ENCODE measurements at places on chromosomes 1 and 21.

DNA sequence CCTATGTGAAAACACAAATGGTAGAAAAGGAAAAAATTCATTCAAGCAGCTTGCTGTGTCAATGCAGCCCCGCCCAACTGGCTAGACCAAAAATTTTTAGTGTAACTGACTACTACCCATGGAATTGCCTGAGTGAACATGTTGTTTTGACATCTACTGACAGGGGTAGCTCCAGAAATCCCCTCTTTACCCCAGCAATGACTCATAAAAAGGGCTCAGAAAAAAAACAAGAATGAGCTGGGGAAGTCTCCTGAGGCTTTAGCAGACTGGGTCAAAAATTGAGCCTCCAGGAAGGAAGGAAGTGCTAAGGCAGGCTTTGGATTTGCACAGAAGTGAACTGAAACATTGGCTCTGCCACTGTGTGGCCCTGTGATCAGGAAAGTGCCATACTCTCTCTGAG lies 24.4 kb upstream of the FGGY start:
- DNase-seq: peak; percentile 87

GRCh38 chr1:85054664-85055063 lies 6.4 kb upstream of the MCOLN3 start:
- DNase-seq: no peak

GRCh38 chr1:18883636-18884418 lies 18.5 kb downstream of the ALDH4A1 start:
- DNase-seq: peak; percentile 63

GRCh38 chr1:219788091-219788490 lies 140.3 kb downstream of the SLC30A10 start:
- peak; percentile 27 for DNase-seq

DNA sequence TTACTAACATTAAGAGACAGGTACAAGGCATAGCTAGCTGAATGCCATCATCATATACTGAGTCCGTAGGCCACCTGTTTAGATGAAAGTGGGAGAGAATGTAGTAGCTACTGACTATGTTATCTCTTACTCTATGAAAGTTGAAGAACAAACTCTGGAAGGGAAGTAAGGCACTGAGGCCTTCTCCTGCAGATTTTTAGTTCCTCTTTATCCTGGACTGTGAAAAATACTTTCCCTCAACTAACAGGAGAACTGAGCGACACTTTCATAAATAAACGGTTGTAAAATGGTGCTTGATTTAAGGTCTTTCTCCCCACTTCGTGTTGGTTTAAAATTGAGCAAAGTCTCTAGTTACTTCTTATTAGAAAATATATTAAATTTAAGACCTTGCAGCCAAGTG lies 101.9 kb downstream of the FNBP1L start:
- no peak for DNase-seq

DNA sequence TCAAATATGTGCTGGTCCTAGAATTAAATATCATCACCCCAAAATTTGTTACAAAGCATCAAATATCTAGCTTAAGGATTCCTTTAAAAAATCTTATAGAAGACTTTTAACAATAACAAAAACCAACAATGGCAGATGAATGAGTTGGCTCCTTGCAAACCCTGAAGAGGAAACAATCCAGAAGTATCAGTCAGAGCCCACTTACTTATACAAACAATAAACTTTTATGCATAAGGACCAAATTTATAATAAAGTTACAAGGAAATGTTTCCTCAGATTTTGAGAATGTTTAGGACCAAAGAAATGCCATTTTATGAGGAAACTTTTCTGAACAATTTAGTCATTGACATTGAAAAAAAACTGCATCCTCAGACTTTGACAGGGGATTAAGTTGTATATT lies 52.7 kb downstream of the LPAR3 start:
- no peak for DNase-seq

DNA sequence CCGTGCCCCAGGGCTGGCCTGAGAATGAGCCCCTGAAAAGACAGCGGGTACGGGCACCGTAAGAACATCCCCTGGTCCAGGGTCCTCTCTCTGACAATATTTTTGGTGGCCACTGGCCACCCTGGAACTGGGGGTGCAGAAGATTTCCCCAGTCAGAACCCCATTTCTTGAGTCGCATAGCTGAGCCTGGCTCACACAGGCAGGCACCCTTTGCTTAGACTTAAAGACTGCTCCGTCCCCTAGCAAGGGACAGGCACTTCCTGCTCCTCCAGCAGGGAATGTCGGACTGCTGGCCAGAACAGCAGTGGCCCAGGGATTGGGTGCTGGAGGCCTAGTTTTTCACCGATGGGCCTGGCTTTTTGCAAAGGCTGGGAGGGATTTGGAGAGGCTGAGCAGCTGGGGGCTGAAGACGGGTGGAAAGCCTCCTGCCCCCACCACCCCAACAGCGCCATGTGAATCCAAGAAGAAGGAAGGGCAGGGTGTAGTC lies 4.3 kb downstream of the OLIG2 start:
- no peak for DNase-seq

DNA sequence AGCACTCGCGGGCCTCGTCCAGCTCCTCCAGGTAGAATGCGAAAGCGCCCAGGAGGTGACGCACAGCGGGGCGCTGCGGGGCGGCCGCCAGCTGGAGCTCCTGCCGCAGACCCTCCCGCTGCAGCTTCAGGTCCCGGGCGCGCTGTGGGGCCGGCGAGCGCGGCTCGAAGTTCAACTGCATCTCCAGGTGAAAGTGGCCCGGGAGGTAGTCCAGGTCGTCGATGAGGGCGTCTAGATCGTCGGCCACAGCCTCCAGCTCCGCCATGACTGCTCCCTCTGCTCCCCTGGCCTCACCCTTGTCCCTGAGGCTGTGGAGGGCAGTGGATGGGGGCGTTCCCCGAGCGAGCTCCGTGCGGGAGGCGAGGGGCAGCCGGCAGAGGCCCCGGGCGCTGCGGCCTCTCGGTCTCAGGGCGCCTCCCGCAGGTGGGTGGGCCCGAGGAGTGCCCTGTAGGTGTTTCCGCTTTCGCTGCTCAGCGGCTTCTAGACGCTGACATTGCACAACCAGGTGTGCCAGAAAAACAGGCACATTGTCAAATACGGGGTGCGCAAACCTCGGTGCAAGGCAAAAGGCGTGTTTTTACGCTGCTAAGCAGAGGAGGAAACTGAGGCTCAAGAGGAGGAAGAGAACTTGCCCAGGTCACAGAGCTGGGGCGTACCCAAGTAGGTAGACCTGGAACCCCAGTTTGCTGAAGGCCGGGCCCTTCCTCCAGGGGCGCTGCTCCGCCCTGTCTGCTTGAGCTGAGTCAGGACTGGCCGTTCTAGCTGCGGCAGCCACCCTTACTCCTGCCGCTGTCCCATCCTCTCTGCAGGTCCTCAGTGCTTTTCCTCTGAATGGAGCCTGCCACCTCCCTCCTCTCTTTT lies at the start of gene TTC22:
TSS of gene TTC22 (minus strand) at position 425 of the 861 bp plus-strand sequence. CDS start at position 265, 160 bp downstream.
- DNase-seq: no peak

- no peak for DNase-seq
Measured at GRCh38 chr1:205137901-205138300, 16.1 kb upstream of the RBBP5 start.

GRCh38 chr1:200081151-200081968 lies 53.9 kb downstream of the NR5A2 start:
- DNase-seq: peak; percentile 4

DNA sequence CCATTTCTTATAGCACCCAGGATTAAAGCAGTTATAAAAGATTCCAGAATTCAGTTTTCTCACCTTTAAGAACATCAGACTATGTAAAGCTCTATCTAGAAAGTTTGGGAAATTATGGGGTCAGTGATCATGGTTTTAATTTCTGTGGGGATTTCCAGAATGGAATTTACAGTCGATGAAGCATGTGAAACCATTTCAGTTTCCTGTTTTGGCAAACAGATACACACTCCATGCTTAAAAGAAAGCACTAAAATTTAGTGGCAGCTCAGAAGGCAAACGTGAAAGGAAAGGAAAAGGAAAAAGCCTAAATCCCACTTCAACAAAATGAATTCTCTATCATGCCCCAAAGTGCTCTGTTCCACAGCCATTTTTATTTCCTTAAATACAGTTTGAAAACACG lies 60.4 kb downstream of the FYB2 start:
- no peak for DNase-seq

GRCh38 chr1:31182352-31182751 lies 57.3 kb downstream of the NKAIN1 start:
- DNase-seq: peak; percentile 95

DNA sequence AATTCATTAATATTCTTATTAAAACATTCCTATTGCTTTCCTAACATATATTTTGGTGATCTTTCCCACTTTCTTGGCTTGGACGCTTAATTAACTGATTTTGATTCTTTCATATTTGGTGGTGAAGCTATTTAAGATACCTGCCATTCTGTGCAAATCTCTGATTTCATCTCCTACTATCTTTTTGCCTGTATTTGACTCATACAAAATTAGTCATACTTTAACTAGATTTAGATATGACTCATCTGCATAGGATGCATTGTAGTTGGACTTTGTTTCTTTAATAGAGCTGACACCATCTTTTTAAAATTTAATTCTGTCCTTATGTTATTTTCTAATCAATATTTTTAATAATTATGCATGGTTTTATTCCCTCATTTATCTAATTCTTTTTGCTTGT lies 93.8 kb upstream of the PLPPR4 start:
- peak; percentile 28 for DNase-seq

GRCh38 chr21:45988366-45989347 lies 7.1 kb downstream of the COL6A1 start:
- DNase-seq: no peak

GRCh38 chr1:9609998-9610397 lies 21.3 kb downstream of the TMEM201 start:
- DNase-seq: no peak

GRCh38 chr1:25991937-25992688 lies 5.8 kb downstream of the PAFAH2 start:
- no peak for DNase-seq

- no peak for DNase-seq
Measured at GRCh38 chr21:45512626-45513002, 29.6 kb downstream of the SLC19A1 start.

DNA sequence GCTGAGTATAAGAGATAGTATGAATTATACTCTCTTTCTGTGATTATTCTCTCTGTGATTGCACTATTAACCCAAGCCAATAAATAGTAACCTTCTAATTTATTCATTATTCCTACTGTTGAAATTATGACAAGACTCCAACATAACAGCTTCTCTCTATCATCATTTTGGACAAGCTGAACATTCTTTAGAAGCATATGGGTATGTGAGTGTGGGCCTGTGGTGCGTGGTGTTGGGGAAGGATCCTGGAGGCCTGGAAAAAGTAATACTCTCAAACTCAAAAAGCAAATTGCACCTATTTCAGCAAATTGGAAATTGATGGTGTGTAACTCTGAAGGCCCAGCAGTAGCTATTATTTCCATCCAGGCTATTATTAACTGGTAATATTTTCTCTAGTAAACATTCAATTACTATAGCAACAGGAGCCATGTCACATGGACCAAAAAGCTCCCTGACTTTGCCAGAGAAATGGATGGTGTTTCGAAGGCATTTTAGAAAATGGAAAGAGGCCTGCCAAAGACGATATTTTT lies 502.8 kb downstream of the LTN1 start:
- DNase-seq: no peak

DNA sequence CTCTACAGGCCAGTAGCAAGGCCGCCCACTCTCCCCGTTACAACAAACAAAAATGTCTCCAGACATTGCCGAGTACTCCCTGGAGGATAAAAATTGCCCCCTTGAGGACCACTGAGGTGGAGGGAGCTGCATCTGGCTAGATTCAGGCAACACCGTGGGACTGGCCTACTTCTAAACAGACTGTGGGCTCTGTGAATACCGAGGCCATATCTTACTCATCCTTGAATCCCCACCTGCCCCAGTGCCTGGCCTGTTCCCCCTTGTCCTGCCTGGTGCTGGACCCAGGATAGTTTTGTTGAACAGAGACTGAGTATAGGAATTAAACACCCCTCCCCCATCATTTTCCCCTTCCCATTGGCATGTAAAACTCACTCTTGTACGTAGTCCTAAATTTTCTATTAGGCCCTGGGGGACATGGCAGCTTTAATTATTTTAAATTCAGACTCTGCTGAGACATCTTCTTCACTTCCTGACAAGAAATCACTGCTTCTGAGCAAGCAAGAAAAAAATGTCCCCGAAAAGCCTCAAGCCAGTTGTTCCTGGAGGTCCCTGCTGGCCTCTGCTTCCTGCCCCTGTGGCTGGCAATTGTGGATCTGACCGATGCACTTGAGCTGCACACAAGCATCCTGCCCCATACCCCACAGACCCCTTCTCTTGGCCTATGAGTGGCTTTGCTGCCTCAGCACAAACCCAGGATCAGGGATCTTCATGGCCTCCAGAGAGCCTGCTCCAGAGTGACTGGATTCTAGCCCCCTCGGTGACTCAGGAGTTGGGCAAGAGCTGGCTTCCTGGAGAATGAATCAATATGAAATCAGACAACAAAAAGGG lies 111.0 kb downstream of the ACTL8 start:
- peak; percentile 96 for DNase-seq

- peak; percentile 80 for DNase-seq
Measured at GRCh38 chr1:85554630-85555327, 25.8 kb upstream of the CCN1 start.

DNA sequence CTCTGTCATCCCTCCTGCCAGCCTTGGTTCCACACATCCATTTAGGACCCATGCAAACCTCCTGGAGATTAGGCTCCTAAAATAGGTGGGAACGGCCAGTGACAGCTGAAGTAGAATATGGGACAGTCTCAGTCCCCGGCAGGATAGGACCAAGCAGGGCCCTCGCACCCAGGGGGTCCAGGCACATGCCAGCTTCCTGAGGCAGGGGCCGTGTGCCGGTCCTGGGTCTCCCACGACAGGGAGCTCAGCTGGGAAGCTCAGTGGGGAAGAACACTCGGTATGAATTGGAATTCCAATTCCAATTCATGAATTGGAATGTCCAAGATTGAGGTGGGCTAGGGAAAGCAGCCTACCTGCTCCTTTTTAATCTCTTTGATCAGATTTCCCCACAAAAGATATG lies 9.8 kb downstream of the MUL1 start:
- no peak for DNase-seq

DNA sequence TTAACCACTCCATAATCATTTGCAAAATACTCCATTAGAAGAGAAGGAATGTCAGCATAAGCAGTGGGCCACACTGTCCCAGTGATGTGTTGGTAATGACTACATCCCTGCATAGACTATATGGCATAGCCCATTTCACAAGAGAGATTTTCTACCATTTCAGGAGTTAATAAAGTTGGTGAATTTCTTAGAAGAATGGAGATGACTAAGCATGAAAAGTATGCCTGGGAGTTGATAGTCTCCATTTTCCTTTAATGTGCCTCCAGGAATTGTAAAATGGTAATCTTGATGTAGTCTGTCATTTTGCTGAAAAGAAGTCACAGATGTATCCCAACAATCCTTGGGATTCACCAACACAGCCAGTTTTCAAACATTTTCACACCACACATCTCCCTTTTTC lies 608.8 kb upstream of the CHRM3 start:
- DNase-seq: peak; percentile 38
